ENCODE measurements at places on chromosomes 5 and 9. TPM values are rescaled to one million over a fixed set of nuclear protein-coding genes. Genes with fewer than 3 reads are reported as not detected.

DNA sequence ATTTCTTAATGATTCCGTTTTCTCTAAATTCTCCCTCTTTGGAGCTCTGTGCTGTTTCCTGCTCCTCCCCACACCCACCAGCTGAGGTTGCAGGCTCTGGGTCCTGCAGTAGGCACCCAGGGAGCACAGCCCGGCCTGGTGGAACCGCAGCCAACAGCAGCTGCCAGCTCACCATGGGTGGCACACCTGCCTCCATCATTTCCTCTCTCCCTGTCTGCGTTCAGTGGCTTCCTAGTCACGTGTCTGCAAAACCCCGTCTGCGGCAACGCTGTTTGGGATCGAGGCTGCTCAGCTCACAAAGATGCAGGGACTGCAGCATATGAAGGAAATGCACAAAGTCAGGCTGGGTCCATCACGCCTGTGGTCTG, 367.8 kb downstream of the IRX2 start:
- no peak for DNase-seq

- DNase-seq: no peak
Observed at GRCh38 chr5:135458356-135458755, 6.2 kb upstream of the TIFAB start.

GRCh38 chr5:114362197-114362976, 517 bp downstream of the KCNN2 start:
- no peak for DNase-seq

DNA sequence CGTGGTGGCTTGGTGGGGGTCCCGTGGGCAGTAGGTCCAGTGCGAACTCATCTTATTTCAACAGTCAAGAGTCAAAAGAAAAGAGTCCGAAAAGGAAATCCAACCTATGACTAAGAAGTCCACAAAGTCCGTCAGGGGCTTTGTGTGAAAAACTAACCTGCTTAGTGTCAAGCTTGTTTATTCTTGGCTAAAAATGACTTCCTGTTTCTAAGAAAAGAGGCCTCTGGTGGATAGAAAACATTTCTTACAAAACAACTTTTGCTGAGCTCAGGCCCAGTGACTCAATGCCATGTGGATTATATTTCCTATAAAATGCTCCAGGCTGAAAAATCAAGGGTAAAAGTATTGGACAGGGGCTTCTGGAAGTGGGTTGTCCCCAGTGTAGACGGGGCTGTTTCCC, 105.9 kb downstream of the GADD45G start:
- DNase-seq: no peak

DNA sequence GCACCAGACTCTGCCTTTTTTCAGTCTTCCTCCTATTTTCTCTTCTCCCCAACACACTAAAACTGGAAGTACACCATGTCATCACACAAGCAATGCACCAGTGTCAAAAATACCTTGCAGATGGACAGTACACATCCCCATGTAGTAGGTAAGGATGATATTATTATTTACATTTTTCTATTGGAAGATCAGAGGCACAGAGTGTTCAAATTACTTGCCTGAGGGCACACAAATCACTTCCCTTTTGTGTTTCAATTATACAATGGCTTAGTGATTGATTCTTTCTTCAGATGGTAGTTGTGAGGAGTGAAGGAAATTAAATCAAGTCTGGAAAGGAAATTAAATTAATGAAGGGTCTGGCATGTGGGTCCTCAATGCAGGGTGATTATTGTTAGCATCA, 39.6 kb downstream of the CTSL start:
- no peak for DNase-seq

- DNase-seq: no peak
Observed at GRCh38 chr5:56288873-56289601, 55.9 kb upstream of the ANKRD55 start.

DNA sequence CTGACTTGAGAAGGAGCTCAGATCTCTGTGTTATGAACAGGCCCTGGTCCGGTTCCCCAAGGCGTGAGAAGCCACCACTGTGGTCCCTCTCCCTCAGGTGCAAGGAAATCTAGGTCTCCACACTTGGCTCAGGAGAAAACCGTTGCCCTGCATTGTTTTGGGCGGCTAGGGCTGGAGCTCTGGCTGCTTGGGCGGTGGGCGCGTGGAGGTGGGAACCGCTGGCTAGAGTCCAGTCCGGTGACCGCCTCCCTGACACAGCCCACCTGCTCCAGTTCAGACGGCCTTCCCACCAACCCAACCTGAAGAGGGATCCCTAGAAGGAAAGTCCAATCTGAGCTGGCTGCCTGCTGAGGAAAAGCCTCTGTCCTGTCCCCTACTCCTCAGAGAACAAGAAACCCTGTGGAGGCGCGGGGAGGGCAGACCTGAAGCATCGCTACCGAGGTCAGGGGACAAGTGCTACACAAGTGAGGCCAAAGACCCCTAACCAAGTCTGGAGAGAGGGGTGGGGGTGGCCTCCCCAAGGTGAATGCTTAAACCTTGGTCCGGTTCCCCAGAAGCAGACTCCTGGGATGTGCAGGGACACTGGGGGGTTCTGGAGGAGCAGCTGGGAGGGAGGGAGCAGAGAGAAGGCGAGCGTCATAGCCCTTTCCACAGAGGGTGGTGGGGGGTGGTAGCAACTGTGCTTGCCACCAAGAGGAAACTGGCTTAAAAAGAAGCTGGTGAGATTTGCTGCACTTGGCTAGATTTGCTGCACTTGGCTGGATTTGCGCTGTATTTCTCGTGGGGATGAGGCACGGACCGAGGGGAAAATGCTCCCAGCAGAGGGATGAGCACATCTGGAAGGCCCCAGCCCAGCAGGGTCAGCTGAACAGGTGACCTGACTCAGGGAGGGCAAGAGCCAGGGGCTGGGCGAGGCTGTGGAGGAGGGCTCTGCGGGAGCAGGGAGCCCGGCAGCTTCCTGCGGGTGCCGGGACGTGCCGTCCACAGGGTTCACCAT, 65.2 kb downstream of the RAPGEF1 start:
- no peak for DNase-seq

GRCh38 chr9:83307066-83307724, 231.0 kb downstream of the FRMD3 start:
- no peak for DNase-seq

DNA sequence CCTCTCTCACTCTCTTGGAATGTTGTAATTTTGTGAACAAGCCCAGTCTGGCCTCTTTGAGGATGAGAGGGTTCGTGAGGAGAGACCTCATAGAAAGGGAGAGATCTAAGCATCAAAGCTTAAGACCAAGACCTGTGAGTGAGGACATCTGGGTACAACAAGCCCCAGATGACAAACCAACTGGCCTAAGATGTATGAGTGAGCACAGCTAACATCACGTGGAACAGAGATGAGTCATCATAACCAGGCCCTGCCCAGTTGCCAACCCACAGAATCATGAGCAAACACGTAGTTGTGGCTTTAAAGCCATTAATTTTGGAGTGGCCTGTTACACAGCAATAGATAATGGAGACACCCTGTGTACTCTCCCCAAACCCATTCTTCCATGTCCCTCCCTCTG, 439.1 kb upstream of the KIF2A start:
- DNase-seq: peak; percentile 50

GRCh38 chr5:61052882-61053281, 107.9 kb downstream of the NDUFAF2 start:
- DNase-seq: peak; percentile 95

GRCh38 chr5:58085800-58086199, 374.1 kb downstream of the PLK2 start:
- peak; percentile 53 for DNase-seq

GRCh38 chr5:36374266-36374862, 72.7 kb upstream of the RANBP3L start:
- DNase-seq: no peak

- DNase-seq: no peak
Observed at GRCh38 chr5:90037646-90038045, 371.9 kb downstream of the CETN3 start.

DNA sequence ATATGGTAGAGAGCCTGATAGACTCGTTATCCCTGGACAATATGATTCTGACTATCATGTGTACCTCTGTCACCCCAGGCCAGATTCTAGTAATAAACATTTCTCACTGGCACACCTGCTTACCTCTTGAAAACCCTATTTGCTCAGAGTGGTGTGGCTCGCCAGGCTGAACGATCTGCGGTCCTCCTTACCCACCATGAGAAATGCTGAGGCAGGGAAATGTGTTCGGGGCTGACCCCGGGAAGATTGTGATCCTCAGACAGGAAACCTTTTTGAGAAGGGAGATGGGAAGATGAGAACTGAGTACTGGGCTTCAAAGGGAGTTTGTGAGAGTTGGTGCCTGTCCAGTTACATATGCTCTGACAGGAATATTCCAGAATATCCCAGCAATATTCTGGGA, 10.7 kb upstream of the PRXL2C start:
- DNase-seq: no peak

DNA sequence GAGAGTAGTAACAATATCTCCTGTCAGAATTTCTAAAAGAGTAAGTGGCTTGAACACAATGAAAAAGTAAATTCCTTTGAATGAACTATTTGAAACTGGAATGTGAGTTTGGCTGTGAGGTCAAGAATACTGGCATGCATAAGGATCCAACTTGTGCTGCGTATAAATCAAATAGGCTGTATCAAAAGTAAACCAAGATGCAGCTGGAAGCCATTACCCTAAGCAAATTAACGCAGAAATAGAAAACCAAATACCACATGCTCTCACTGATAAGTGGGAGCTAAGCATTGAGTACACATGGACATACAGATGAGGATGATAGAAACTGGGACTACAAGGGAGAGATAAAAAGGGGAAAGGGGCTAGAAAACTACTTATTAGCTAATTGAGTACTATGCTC, 24.0 kb upstream of the SRFBP1 start:
- DNase-seq: no peak

DNA sequence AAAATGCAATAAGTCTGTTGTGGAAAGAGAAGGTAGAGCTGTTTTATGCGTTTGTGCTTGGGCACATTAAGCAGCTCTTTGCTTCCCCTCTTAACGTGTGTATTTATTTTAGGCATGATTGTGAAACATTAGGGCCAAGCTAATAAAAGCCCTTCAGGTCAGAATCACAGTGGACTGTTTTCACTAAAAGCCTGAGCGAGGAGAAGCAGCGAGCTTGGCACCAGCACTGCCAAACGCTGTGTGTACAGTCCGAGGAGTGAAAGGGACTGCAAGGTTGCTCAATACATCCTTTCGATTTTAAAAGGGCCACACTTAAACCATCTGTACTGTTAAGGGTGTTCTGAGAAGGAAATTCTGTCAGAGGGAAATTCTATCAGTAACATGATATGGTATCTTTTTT, 107.2 kb upstream of the CKMT2 start:
- no peak for DNase-seq

GRCh38 chr9:113395000-113395861, 5.9 kb downstream of the ALAD start:
- DNase-seq: no peak

GRCh38 chr5:103255691-103256090, 2.9 kb upstream of the MACIR start:
- no peak for DNase-seq

GRCh38 chr5:91556-92263, at the start of gene PLEKHG4B:
TSS of gene PLEKHG4B (plus strand) at chr5:92168. CDS start at chr5:92232, 64 bp downstream.
- no peak for DNase-seq

GRCh38 chr5:5932824-5933223, 445.5 kb downstream of the MED10 start:
- no peak for DNase-seq

- DNase-seq: no peak
Observed at GRCh38 chr5:8811581-8811980, 734.3 kb downstream of the SEMA5A start.

DNA sequence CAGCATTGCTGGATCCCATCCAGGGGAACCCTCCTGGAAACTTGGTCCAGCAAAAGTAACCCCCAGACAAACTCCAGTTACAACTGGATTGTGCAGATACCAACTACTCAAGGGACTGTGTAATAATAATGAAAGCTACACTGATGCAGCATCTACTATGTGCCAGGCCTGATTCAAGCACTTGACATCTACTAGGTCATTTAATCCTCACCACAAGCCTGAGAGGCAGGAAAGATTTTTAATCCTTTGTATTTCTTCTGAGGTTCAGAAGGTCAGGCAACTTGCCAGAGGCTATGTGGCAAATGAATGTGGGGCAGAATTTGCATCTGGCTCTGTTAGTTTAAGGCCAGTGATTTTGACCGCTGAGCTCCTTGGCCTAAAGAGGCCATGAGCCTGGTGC, 29.5 kb upstream of the FOXI1 start:
- DNase-seq: no peak

GRCh38 chr5:97131139-97131710, 11.2 kb downstream of the LIX1 start:
- DNase-seq: no peak

DNA sequence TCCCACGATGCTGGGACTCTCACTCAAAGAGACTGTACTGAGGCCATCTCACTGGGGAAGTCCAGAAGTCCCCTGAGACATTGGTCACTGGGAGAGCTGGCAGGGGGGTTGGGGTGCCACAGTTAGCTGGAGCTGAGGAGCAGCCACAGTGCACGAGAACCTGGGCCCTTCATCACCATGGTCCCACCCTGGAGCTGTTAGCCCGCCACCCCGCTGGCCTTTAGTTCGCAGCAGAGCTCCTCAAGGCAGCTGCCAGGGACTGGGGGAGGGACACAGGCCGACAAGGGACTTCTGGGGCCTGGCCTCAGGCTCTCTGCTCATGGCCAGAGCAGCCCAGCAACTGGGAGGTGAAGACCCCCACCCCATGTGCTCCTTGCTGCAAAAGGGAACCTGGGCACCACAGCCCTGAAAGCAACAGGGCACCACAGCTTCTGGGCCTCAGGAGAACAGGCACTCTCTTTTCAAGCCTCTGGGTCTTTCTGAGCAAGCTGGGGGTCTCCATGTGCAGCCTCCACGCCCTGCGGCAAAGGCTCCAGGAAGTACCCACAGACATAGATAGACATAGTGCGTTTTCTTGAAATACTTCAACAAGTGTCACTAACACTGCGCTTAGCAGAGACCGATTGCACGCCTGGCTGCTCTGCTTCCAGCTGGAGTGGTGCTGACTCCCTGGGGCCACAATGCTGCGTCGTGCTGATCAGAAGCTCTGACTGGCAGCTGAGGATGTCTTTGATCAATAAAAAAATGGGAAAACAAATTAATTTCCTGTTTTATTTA, 46.0 kb downstream of the VAV2 start:
- no peak for DNase-seq

GRCh38 chr5:14790220-14790619, 81.4 kb downstream of the ANKH start:
- DNase-seq: no peak

DNA sequence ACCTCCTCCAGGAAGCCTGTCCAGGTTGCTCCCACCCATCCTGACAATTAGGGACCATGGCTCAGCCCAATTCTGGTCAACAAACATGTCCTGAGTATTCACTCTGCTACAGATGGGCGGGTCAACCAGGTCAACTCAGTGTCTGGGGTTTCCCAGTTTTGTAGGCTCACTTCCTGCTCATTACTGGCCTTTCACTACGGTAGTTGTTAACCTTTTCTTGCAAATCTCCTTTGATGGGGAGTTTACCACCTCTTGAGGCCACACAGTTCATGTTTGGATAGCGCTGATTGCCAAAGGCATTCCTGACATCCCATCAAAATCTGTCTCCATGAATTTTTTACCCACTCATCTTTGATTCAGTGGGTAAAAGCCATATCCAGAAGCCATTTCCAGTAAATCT, 13.8 kb downstream of the TMEM8B start:
- no peak for DNase-seq

BARHL1 gene
- not detected for total RNA-seq

SOX30 gene
- total RNA-seq: 0.23 TPM

CMYA5 gene
- 2.8 TPM for total RNA-seq

C9 gene
- total RNA-seq: not detected

HAVCR1 gene
- total RNA-seq: 25.8 TPM

TMEM161B gene
- 7.5 TPM for total RNA-seq

AFAP1L1 gene
- total RNA-seq: 17.2 TPM

MYOZ3 gene
- total RNA-seq: 2.2 TPM

CCL21 gene
- not detected for total RNA-seq

RAD23B gene
- total RNA-seq: 62.8 TPM

SLC45A2 gene
- total RNA-seq: not detected

RNF183 gene
- not detected for total RNA-seq

SPATA31D4 gene
- total RNA-seq: not detected

ZBED3 gene
- total RNA-seq: 3.3 TPM

GFI1B gene
- total RNA-seq: not detected
